ENCODE measurements at places on chromosomes 3 and 15.

DNA sequence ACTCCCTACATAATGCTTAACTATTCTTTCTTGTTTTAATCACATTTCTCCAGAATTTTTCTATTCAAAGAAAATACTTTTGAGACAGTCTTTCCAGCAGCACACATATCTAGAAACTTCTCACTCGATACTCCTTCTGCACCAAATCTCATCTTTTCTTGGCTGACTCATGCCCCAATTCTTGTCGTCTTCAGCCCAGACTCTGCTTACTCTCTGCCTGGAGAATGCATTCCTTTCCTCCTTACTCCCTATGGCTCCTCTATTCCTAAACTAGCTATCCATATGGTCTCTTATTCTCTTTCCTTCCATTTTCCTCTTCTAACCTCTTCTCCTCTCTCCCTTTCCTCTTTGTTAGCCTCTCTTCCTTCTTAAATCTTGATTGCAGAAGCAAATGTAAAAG lies 158.7 kb downstream of the GBE1 start:
- DNase-seq = no peak

DNA sequence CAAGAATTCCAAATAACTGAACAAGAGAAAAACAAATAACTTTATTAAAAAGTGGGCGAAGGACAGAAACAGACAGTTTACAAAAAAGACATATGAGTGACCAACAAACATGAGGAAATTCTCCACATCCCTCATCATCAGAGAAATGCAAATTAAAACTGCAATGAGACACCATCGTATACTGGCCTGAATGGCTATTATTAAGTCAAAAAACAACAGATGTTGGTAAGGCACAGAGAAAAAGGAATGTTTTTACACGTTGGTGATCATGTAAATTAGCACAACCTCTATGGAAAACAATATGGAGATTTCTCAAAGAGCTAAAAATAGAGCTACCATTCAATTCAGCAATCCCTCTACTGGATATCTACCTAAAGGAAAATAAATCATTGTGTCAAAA lies 1260.4 kb upstream of the ALCAM start:
- no peak for DNase-seq

DNA sequence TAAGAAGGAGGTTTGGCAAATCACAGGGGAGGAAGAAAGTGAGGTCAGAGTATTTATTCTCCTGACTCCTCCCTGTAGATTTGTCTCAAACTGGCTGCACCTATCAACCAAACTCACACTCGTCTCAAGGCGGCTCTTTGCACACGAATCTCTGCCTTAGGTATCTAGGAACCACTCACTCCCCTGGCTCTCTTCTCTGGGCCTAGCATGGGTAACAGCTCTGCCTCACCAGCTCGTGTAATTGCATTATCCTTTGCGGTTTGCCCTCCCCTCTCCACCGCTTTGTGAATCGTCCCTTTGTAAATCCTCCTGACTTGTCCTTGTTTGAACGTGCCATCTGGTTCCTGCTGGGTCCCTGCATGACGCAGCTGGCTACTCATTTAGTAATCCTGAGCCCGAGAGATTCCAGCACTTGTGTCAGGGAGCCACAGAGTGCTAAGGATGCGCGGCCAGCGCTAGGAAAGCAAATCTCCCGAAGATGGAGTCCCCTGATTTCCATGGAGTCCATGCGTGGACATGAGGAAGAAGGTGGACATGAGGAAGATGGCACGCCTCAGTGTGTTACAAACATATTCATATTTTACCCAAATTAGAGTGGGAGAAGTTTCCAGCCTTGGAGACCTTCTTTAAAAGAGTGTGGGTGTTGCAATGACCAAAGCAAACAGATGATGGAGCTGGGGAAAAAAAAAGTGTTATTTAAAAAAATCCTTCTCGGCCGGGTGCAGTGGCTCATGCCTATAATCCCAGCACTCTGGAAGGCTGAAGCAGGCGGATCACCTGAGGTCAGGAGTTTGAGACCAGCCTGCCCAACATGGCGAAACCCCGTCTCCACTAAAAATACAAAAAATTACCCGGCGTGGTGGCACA lies 26.7 kb downstream of the NRROS start:
- no peak for DNase-seq

- peak; percentile 48 for DNase-seq
Measured at GRCh38 chr3:70064194-70064779, 64.8 kb downstream of the SAMMSON start.
